Activated CD4-positive, alpha-beta T cell treated with anti-CD3 and anti-CD28 coated beads, Interleukin-2, amount 10 ng/mL, durations not matched to agents 7 days and 5 days (primary cell): ENCODE measurements at places on chromosomes 5 and 9. TPM values are rescaled to one million over a fixed set of nuclear protein-coding genes. Genes with fewer than 3 reads are reported as not detected.
A peak's percentile ranks its signal among the peaks of the same experiment; 100 is the strongest.

SHROOM1 gene
- total RNA-seq = 0.42 TPM

GNA14 gene
- not detected for total RNA-seq

ABCA1 gene
- 0.25 TPM for total RNA-seq

C9orf50 gene
- total RNA-seq = not detected

IL33 gene
- not detected for total RNA-seq

PCDHGA5 gene
- 0.05 TPM for total RNA-seq

COL27A1 gene
- total RNA-seq = 0.22 TPM

PRDM12 gene
- total RNA-seq = not detected

NR5A1 gene
- total RNA-seq = not detected

- H3K36me3 ChIP-seq = no peaks in the 10 kb centered on the region
- H3K27ac ChIP-seq = no peak overlapping the region
- no peak overlapping the region for H3K4me3 ChIP-seq
- no peaks in the 10 kb centered on the region for H3K27me3 ChIP-seq
- no peak for DNase-seq
- H3K4me1 ChIP-seq = no peaks in the 10 kb centered on the region
These were observed 21.8 kb upstream of the CPEB4 start for GRCh38 chr5:173866243-173866857.

GRCh38 chr9:68540712-68541535 is at the start of gene TMEM252:
Gene TMEM252, minus strand, starts transcription at chr9:68540883. Its CDS starts 69 bp downstream, at chr9:68540814.
- H3K4me1 ChIP-seq = no peaks in the 10 kb centered on the region
- no peak within 1 kb of the TSS for H3K27ac ChIP-seq
- peaks cover 14% of the 10 kb centered on the region for H3K27me3 ChIP-seq
- no peak within 1 kb of the TSS for H3K4me3 ChIP-seq

GRCh38 chr5:52943285-52943684 is 45.9 kb upstream of the ITGA2 start:
- no peak overlapping the region for H3K27ac ChIP-seq
- no peak for DNase-seq
- H3K27me3 ChIP-seq = peaks cover 8% of the 10 kb centered on the region
- H3K36me3 ChIP-seq = no peaks in the 10 kb centered on the region
- H3K4me3 ChIP-seq = no peak overlapping the region

- peaks cover 6% of the 10 kb centered on the region for H3K27me3 ChIP-seq
- H3K4me3 ChIP-seq = no peak overlapping the region
- no peaks in the 10 kb centered on the region for H3K4me1 ChIP-seq
- no peaks in the 10 kb centered on the region for H3K36me3 ChIP-seq
These were observed 12.2 kb downstream of the SPINK1 start for GRCh38 chr5:147819261-147819770.

DNA sequence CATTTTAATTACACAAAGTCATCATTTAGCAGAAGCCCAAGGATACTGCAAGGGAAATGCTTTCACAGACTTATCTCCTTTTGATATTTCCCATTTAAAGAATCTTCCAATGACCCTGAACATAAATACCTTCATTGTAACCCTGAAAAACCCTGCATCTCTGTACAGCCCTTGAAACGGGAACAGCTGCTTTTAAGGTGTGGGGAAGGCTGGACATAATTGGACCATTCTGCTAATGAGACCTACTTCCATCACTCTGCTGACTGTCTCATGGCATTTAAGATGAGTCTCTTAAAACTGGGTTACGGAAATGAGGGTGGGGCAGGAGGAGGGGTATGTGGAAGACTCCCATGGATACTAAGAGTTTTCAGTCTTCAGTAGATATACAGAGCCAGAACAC is 485.8 kb downstream of the BRINP1 start:
- no peak overlapping the region for H3K4me3 ChIP-seq
- H3K4me1 ChIP-seq = no peaks in the 10 kb centered on the region
- H3K36me3 ChIP-seq = no peaks in the 10 kb centered on the region
- no peak overlapping the region for H3K27ac ChIP-seq

DNA sequence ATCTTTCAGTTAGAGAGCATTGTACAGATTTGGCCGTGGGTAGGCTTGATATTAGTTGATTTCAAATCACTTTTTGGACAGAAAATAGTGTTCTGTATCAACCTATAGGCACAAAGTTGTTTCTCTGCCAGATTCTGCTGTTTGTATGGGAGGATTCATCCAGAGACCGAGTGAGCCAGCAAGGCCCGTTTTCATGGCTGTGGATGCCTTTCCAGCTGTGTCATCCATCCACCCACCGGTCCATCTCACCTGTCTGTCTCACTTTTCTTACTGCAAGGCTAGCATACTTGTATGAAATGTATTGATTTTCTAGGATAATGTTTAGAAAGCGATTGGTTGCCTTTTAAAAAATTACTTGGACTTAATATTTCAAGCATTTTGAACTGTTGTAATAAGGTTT is 34.4 kb downstream of the ICE1 start:
- H3K4me1 ChIP-seq = no peaks in the 10 kb centered on the region
- no peak for DNase-seq
- no peak overlapping the region for H3K4me3 ChIP-seq
- H3K27me3 ChIP-seq = no peaks in the 10 kb centered on the region

DNA sequence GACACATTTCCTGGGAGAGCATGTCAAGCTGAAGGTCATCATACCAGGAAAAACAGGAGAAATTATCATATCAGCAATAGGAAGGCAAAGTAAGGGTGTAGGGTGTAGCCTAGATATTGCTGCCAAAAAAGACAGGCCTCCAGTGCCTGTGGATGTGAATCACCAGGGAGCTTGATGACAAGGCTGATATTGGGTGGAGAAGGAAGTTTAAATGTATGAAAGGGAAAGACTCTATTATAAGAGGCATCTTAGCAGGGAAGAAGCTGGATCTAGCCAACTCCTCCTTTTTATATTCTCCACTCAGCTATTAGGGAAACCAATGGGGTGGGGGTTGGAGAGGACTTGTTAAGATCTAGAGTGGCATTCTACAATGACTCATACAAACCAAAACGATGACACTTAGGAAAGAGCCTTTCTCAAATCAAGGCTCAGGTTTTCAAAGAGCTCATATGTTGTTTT is 13.4 kb upstream of the TXNDC8 start:
- H3K36me3 ChIP-seq = no peaks in the 10 kb centered on the region
- H3K27ac ChIP-seq = no peak overlapping the region
- no peak overlapping the region for H3K4me3 ChIP-seq
- H3K27me3 ChIP-seq = no peaks in the 10 kb centered on the region
- no peak for DNase-seq

- peaks cover 2% of the 10 kb centered on the region for H3K36me3 ChIP-seq
- no peak overlapping the region for H3K27ac ChIP-seq
- no peak overlapping the region for H3K4me3 ChIP-seq
- no peaks in the 10 kb centered on the region for H3K27me3 ChIP-seq
- no peak for DNase-seq
These were observed 114.4 kb downstream of the PBX3 start for GRCh38 chr9:125861405-125862058.

GRCh38 chr5:346229-346935 is 24.9 kb downstream of the AHRR start:
- peak overlapping the region; percentile 84 for H3K27ac ChIP-seq
- H3K4me1 ChIP-seq = peaks cover 52% of the 10 kb centered on the region
- DNase-seq = no peak
- peaks cover 52% of the 10 kb centered on the region for H3K36me3 ChIP-seq
- peak overlapping the region; percentile 61 for H3K4me3 ChIP-seq
- no peaks in the 10 kb centered on the region for H3K27me3 ChIP-seq

DNA sequence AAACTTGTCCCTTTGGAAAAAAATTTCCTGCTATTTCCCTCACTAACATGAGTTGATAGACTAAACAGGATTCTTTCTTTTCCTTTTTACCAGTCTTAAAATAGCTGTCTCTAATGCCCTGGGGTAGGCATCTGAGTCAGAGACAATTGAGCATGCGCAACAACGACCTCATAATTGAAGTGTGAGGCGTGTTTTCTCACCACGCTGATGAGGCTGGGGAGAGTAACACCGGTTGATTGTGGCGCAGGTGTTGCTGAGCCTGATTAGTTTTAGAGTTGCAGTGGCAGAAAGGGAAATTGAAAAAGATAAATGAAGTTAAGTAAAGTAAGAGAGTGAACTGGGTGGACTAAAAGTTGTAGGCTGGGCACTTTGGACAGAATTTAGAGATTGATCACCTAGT is 213.7 kb downstream of the TLR4 start:
- no peak for DNase-seq
- no peaks in the 10 kb centered on the region for H3K4me1 ChIP-seq

DNA sequence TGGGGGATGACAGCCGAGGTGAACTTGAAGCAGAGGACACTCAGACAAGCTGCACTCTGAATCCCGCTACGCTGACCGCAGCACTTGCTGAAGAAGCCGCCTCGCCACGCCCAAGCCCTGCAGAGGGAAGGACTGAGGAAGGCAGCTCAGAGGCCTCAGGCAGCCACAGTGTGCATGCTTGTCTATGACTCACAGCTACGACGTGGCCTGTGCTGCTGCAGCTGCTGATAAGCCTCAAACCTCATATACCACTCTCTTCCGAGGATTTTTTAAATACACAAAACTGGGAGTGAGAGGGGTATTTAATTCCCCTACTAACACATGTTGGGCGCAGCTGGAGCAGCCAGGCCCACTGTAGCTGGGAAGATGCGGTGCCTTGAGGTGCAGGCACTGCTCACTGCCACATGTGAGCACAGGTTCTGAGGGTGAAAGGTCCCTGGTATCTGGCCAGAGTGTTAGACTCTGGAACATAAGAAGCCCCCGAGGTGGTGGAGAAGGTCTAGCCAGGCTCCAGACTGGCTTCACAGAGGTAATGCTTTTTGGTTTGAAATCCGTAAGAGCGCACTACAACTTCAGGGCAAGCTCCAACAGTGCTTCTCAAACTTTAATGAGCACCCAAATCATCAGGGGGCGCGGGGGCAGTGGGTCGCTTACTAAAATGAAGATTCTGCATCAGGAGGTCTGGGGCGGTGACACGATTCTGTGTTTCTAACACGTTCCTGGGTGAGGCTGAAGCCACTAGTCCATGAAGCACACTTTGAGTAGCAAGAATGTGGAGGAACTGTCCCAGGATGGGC is 196.8 kb downstream of the AUH start:
- peak overlapping the region; percentile 81 for H3K4me3 ChIP-seq
- peaks cover 63% of the 10 kb centered on the region for H3K4me1 ChIP-seq
- H3K27ac ChIP-seq = peak overlapping the region; percentile 95
- DNase-seq = peak; percentile 83
- no peaks in the 10 kb centered on the region for H3K27me3 ChIP-seq

DNA sequence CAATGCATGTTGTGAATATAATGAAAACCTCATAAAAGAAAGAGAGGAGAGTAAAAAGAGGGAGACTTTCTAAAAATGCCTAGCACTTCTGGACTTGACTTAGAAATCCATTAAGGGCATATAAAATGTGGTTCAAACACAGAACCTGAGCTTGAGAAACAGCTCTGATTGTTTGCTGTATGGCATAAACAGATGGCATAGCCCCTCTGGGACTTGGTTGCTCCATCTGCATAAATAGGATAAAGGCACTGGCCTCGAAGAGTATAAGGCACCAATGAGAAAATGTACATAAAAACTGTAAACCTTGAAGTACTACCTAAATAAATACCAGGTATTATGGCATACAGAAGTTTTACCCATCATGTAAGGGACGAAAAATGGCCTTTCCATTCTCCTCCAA is 23.8 kb downstream of the MRPS27 start:
- H3K36me3 ChIP-seq = peaks cover 20% of the 10 kb centered on the region
- H3K27me3 ChIP-seq = no peaks in the 10 kb centered on the region
- DNase-seq = no peak
- no peak overlapping the region for H3K4me3 ChIP-seq
- peaks cover 16% of the 10 kb centered on the region for H3K4me1 ChIP-seq
- H3K27ac ChIP-seq = no peak overlapping the region
